Left lobe of liver (tissue), 2 donors: ENCODE measurements at places on chromosomes 4 and X.
A peak's percentile ranks its signal among the peaks of the same experiment; 100 is the strongest.

DNA sequence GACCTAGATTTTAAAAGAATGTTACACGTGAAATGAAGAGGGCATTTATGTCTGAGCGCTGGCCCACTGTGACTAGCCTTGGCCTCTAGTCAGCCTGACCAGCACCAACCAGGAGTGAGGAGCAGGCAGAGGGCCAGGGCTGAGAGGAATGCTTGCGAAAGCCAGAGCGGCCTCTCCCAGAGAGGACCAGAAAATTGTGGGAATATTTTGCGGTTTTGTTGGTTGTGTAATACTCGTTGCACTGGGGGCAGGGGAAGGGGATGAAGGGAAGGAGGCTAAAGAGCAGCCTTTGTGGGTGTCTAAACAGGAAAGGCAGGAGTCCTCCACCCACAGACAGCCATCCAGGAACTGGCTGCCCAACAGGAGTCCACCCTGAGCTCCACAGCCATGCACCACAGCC is 3.8 kb downstream of the GABRE start:
- peak; percentile 69 for DNase-seq

GRCh38 chrX:33726281-33727160 is 405.6 kb downstream of the FAM47A start:
- no peak for DNase-seq

- DNase-seq, result no peak
These were observed at the start of gene MAGEB1 for GRCh38 chrX:30246769-30247489. MAGEB1 (plus strand) TSS chrX:30247146; CDS start chrX:30250494, 3,348 bp downstream.

DNA sequence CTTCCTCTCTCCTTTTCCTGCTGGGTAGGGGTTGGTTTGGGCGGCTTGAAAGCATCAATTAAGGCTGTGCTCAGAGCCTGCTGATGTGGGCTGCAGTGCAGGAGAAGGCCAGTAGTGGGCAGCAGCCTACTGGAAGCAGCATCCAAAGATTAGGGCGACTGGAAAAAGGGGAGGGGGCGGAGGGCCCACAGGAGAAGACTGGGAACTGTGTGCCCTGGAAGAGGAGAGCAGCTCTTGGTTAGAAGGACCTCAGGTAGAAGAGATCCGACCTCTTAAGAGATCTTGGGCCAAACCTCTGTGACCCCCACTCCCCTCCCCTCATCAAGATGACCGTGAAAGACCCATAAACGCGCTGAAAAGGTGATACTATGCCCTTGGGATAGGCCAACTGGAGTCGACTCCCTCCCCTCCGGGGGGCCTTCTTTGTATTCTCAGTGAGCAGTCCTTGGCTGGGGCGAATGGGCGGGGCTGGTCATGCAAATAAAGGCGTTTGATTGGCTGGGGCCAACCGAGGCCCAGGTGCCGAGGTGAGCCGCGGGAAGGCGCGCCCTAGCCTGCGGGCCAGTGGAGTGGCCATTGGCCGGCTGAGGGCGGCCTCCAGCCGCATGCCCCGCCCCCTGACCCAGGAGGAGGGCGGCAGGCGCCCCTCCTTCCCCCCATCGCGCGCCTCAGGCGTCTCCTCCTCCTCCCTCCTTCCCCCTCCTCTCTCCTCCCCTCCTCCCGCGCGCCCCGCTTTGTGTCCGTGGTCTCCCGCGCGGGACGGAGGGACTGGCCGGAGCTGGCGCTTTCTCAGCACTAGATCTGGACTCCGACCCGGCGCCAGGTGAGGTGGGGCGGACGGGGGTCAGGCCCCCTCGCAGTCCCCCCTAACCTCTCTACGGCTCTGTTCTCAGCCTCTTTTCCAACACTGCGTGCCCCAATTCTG is 10.1 kb downstream of the DLG3 start:
- DNase-seq, result peak; percentile 49
